Cortex of kidney (tissue), 1 donor: ENCODE measurements at places on chromosomes 7 and 10.

GRCh38 chr7:128673571-128673970, 1.5 kb downstream of the GARIN1A start:
- DNase-seq, result no peak

DNA sequence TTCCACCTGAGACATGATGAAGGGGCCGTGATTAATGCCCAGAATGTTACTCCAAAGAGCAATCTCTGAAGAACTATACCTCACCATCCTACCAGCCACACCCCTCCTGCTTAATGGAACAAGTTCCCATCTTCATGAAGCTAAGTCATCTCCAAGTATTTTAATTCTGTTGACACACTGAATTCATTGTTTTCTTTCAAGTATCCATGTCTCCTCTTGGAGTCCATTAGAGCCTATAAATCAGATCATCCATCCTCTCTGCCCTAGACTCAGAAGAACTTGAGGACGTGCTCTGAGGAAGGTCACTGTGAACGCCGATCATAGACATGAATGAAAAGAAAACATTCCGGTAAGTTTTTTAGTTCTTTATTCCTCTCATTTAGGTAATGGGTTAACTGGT, 126.8 kb downstream of the RSU1 start:
- DNase-seq, result no peak

DNA sequence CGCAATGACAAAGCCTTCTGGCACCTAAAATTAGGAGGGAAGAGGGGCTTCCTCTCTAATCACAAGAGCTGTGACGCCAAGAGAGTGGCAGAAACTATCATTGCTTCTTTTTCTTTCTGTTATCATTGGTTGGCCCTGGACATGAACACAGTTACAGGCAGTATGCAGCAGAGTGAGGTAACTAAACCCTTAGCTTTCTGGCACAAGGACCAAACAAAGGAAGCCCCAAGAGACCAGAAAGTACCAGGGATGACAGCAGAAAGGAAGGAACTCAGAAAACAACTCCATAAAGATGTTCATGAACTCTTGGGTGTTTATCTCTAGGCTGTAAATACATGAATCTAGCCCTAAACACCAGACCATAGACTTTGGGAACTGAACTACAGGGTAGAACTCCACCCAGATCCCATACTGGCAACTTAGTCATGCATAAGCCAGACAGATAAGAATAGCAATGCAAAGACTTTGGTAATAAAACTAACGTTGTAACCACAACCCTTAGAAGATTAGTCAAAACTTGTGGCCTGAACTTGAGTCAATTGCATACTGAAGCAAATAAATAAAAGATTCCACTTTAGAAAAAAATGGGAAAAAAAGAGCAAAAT, 195.7 kb upstream of the PTN start:
- no peak for DNase-seq

DNA sequence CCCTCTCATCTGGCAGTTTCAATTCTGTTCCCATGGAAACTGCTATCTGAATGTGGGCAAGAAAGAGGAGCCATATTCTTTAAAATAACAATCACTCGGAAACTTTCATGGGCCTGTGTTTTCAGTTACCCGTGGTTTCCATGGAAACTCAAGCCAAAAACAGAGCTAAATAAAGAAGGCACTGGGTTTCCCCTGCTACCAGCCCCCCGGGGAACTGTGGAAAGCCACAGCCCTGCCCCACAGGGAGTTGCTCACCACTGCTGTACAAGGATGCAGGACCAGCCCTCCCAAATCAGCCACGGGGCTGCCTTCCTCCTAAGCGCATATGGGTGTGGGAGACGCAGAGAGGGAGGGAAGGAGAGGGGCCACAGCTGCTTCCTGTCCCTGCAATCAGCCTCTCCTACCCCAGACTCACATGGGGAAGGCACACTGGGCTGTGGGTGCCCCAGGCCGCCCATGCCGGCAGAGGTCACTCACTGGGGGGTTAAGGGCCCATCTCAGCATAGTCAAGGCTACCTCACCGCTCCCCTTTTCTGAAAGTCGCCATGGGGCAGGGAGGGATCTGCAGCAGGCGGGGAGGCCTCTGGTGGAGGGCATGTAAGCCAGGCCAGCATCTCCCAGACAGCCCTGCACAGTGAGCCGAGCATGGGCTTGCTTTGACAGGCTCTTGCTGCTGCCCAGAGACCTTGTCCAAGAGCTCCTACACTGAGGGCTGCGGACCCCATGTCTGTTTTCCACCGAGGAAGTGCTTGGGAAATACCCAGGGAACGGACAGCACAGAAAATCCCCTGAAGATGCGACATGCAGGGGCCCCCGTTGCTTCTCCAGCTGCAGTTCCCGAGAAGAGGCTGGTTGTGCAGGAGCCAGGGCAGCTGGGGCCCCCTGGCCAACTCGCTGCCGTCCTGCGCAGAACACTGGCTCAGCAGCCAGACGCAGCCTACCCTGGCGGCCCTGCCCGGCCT, 157.3 kb upstream of the PPP2R2D start:
- no peak for DNase-seq

- no peak for DNase-seq
Observed at GRCh38 chr10:72819053-72819452, 74.5 kb upstream of the OIT3 start.

GRCh38 chr7:70787771-70788170, 344.2 kb upstream of the GALNT17 start:
- no peak for DNase-seq

DNA sequence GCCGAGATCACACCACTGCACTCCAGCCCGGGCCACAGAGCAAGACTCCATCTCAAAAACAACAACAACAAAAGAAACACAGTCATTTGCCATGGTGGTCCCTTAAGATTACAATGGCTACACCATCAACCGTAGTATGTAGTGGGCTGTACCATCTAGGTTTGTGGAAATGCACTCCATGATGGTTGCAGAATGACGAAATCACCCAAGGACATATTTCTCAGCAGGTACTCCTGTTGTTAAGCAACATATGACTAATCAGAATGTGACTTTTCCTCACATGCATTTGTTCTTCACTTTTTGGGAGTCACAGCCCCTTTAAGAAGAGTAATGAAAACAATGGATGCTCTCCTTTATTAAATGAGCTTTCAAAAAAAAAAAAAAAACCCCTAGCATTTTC, 11.0 kb downstream of the SVIL start:
- DNase-seq, result no peak

- DNase-seq, result no peak
Observed at GRCh38 chr10:5811387-5811821, 1.8 kb downstream of the GDI2 start.

DNA sequence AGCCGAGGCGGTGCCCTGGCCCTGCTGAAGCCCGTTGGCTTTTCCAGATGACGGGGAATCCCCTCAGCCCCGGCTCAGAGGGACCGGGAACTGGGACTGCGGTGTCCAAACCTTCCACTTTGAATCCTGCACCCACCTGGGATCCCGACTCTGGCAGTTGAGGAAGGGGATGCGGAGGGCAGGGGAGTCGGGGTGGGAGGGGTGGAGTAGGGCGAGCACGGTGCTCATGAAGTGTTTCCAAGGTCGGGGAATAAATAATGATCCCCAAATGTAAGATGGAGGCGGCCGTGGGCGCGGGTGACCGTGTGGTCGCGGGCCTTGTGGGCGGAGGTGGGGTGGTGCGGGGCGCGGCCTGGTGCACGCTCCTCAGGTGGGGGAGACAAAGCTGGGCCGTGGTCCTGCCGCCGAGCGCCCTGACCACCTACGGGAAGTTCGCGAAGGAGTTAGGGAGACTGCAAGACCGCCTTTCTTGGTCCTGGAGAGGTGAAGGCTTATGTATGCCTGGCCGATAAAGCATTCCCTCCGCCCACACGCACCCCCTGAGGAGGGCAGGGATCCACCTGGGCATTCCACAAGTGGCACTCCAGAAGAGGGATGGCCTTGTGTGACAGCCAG, 1.4 kb downstream of the MTURN start:
- no peak for DNase-seq

DNA sequence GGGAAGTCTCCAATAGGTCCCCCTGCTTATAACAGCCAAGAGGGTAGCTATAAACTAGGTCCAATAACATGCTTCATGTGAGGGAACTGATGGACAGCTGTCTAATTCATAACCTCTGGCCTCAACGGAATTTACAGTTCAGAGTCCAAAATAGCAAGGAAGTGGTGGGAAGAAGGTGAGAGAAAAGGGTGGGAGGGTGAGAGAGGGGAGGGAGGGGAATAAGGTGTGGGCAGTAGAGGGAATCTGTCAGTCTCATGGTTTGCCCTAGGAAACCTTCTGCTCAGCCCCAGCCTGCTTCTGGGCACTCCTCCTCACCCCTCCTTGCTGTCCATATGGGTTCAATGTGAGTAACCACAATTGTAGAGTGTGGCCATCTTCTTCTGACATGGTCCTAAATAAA, 133.4 kb upstream of the ADO start:
- DNase-seq, result no peak
